ENCODE measurements at places on chromosomes 3 and 15.
A peak's percentile ranks its signal among the peaks of the same experiment; 100 is the strongest.

DNA sequence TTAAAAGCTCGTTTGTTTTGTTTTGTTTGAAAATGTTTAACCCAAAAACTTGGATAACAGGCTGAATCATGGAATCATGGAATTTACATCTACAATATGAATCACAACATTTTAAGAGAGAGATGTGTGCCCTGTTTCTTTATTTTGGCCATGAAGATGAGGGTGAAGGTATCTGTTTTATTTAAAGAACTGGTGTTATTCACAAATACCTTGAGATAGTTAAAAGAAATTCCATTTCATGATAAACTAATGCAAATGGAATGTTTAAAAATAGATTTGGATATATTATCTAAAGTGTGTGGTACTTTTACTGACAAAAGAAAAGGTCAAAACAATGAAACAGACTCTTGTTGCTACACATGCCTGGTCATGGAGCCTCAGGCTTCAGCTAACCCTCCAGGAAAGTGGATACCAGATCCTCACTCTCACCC is 486.0 kb upstream of the CFAP20DC start:
- DNase-seq = peak; percentile 51

- no peak for DNase-seq
These were observed 93.2 kb downstream of the PLCH1 start for GRCh38 chr3:155651489-155652218.

DNA sequence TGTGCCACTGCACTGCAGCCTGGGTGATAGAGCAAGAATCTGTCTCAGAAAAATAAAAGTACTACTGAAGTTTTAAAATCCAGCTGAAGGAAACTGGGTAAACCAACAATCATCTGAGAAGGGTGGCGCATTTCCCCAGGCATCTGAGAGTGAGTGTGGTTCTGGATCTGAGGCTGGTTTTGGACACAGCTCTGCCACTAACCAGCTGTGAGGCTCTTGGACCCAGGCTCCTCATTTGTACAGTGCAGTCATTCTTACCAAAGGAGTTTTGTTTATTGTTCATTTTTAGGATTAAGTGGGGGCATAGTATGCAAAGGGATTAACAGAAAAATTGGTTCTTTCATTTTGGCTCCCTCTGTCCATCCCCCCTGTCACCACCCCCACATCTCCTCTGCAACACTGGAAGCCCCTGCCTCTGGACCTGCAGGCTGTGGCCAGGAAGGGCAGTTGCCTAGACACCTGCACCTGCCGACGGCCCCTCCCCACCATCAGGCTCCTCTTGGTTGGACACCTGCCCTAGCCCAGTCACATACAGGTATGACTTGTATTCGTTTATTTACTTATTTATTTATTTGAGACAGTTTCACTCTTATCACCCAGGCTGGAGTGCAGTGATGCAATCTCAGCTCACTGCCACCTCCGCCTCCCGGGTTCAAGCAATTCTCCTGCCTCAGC is 8.8 kb downstream of the NUP210 start:
- DNase-seq = no peak

DNA sequence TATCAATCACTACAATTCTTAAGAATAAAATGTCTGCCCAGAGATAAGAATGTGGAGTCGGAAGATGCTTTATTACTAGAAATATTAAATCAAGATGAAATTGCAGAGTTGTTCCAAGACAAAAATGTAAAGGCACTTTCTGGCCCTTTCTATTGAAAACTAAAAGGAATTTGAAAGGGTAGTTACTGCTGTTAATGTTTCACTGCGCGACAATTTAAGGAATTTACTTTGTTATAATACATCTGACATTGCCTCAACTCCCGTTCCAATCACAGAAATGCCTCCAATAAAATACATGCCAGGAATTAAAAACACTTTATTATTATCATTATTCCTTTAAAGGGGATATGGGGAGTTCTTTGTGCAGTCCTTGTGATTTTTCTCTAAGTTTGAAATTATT is 26.4 kb downstream of the RSL24D1 start:
- peak; percentile 33 for DNase-seq

- DNase-seq = no peak
These were observed 139.4 kb upstream of the SLC7A14 start for GRCh38 chr3:170725285-170725731.

- no peak for DNase-seq
These were observed 98.9 kb upstream of the SPRED1 start for GRCh38 chr15:38153781-38154180.

GRCh38 chr3:174495311-174495710 is 363.8 kb upstream of the NAALADL2 start:
- no peak for DNase-seq

DNA sequence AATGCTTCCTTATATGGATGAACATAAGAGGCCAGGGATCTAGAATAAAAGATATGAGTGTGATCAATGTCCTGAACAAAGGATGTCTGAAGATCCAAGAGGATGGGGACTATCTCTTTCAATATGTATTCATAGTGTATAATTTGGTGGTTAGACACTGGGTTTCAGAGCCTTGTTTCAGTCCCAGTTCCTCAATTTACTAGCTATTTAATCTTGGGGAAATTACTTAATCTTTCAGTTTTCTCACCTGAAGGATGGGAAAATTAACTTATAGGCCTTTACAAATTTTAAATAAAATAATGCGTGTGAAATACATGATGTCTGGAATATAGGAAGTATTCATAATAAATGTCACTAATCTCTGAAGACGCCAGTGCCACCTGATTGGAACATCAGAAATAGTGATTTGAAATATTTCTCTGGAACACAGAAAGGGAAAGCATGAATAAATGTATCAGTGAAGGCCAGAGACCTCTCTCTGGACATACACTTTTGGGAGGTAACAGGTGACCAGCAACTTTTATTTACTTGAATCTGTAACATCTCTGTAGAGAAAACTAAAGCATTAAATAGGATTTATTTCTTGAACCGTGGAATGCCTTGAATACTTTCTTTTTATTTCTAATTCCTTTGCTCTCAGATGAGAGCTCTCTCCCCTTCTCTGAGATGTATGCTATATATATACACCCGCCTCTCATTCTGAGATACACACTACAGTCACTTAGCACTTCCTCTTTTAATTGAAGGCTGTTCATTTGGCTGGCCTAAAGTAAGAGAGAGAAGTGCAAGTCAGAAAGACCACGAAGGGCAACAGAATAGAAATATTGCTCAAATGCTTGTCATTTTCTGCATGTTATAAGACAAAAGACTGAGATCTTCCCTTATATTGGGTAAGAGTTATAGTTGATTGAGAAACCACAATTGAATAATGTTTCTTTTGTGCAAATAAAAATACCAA is 407.1 kb downstream of the LSAMP start:
- no peak for DNase-seq

GRCh38 chr3:194046995-194047645 is 88.8 kb upstream of the HES1 start:
- DNase-seq = no peak

- DNase-seq = no peak
These were observed 221.2 kb downstream of the THRB start for GRCh38 chr3:24273491-24273890.

- DNase-seq = no peak
These were observed 127.9 kb downstream of the GADL1 start for GRCh38 chr3:30766522-30766921.

DNA sequence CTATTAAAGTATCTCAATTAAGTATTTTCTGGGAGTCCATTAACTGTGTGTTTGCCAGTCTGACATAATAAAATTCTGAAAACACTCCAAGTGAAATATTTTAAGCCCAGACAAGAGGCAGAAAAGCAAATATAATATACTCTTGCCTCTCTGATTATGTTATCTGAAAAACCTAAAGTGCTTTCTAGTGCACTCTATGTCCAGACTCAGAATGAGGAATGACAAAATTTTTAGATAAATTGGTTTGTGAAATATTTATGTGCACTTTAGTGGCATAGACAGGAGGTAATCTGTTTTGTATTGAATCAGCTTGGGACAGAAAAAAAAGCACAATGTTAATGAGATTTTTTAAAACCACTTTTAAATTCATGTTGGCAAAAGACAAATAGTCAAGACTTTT is 508.2 kb upstream of the SUCLG2 start:
- no peak for DNase-seq

DNA sequence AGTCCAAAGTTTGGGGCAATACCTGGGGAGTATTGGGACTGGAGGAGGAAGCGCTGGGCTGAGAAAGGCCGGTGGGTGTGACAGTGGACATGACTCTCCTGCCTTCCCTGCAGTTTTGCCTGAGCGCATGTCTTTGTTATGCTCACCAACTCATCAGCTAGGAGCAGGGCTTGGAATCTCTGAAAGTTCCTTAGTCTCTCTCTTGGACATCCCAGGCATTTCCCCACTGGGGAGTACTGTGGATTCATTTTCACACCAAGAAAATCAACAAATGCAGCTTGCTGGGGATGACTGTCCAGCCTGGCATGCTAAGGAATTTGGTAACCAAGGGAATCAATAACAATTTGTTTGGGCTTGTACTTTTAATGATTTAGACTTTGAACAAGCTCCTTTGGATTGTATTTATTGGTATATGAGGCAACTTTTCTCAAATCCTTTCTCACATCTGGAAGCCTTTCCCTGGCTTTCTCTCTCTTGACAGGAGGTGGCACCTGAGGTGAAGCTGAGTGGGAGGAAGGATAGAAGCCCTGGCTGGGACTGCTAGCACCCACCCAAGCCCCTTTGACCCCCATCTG is 48.5 kb upstream of the CHST2 start:
- peak; percentile 84 for DNase-seq

DNA sequence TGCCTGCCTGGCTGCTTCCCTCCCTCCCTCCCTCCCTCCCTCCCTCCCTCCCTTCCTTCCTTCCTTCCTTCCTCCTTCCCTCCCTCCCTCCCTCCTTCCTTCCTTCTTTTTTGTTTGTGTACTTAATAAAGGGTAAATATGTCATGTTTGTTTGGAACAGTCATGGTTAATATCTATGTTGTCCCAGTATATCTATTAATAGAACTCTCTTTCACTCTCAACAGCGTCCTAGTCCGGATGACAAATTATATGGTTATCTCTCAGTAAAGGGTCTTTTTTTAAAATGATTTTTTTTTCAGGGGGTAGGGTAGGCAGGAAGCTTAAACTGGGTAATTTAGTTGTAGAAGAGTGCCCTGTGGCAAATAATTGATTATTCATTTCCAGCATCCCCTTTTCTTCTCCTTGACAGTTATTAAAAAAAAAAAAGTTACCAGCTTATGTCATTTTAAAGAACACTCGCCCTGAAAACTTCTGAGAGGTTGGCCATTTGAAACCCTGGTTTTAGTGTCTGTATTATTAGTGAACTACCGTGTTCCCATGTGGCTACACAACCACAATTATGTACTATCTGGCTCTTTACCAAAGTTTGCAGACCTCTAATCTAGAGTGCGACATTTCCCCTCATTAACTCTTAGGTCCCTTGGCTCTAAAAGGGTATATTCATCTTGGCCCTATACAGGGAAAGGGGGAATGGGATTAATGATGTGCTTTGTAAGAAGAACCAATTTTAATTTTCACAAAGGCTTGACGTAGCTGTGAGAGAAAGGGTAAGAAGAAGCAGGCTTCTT is 13.7 kb downstream of the TAGLN3 start:
- no peak for DNase-seq

GRCh38 chr3:30988769-30989168 is 94.3 kb upstream of the GADL1 start:
- DNase-seq = no peak

DNA sequence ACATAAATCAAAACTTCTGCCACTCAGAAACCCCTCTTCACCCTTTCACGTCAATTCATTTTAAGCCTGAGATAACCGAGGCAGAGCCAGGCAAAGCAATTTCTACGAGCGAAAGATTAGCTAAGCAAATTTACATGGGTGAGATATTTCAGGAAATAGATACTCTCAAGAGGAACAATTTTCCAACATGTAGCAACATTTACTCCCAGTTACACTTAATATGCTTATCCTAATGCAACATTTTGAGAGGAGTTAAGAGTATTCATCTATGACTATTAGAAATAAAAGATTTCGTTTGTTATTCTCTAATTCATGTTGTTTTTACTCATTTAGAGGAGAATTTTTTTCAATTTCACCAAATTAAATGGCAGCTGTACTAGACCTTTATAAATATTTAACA is 837 bp downstream of the TMC3 start:
- no peak for DNase-seq

DNA sequence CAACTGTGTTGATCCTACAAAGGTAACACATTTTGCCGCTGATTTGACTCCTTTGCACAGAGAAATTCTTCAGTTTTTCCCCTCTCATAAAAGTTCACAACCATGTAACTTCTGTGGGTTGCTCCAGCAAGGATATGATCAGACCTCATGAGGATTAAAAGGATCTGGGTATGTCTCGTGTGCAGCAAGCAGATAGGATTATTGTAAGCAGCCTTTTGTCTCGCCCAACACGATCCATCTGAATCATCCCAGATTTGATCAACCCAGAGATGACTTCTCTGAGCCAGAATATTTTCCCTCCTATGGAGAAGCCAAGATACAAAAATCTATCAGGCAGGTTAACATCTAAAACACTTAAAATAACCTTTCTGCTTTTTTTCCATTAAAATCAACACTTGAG is 12.8 kb upstream of the BNIP2 start:
- DNase-seq = no peak

- DNase-seq = peak; percentile 84
These were observed 265.6 kb upstream of the ATP11B start for GRCh38 chr3:182527745-182528144.

DNA sequence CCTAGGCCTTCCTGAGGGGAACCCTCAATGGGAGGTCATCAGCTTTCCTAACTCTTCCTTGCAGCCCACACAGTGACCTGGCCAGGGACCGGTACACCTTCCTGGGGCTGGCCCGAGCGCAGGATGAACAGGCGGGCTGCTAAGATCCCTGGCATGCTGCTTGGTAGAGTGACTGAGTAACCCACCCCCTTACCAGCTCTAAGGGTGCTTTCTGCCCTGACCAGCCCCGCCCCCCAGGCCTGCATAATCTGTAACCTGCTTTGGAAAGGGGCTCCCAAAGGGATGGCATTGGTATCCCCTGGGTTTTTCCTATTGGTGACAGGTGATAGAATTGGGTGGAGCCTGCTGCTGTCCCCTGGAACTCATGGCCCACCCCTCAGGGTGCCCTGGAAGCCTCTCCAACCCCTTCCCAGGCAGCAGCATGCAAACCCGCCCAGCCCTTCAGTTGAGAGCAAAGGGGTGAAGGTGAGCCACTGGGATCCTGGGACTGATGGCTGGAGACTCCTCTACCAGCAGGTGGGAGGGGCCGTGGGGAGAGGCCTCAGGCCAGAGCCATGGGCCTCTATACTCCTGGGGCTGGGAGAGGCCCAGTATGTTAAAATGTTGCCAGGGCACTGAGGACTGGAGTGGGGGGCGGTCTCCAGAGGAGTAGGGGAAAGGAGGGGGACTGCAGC is 11.1 kb upstream of the KIF7 start:
- DNase-seq = no peak

DNA sequence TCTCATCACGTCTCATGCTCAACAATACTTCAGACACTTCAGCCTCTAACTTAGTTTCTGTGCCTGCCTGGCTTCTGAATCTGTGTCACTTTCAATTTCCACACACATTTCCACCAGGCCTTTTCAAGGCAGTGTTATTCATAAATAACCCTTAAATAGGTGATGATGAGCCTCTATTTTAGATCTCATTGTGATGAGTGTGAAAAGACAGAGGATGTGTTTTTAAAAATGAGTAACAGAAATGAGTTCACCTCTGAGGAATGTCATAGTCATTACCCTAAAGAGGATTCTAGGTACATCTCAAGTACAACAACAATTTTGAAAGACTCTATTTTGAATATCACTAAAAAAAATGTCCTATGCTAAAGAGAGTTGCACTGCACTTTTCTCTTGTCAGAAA is 64.6 kb downstream of the STAC start:
- DNase-seq = peak; percentile 88

- no peak for DNase-seq
These were observed 81.9 kb upstream of the TGFBR2 start for GRCh38 chr3:30524357-30525040.

GRCh38 chr3:181569356-181569940 is 142.3 kb upstream of the SOX2 start:
- no peak for DNase-seq

GRCh38 chr3:177802151-177802900 is 605.0 kb upstream of the TBL1XR1 start:
- DNase-seq = no peak
